CD4-positive, alpha-beta T cell treated with Interleukin-15 for 4 hours (primary cell): ENCODE measurements at places on chromosomes 7 and 10.

GRCh38 chr10:91983416-91983815 is 59.8 kb downstream of the BTAF1 start:
- no peak for DNase-seq

DNA sequence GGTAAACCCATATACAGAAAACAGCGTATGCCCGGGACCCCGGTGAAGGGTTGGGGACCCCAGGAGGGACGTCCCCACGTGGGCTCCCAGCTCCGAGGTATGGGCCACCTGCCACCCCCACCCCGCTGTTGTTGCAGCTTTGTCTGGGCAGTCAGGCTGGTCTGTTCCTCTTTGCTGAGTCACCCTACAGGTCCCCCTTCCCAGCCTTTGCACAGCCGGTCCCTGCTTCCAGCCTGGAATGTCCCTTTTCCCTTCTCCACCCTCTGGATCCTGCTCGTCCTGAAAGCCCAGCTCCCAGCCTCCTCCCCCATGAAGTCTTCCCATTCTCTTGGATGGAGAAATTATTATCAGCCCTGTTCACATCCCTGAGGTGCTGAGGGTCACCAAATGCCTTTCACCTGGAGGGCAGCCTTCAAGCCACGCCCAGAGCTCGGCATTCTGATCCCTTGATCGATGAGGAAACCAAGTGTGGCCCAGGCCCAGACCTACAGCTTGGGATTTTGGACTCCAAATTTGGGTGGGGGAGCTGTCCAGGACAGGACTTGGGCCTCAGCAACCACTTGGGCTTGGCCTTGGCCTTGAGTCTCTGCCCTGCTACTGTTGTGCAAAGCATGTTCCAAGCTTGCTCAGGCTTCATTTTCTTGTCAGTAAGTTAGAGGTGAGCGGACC is 2.6 kb downstream of the CLDN4 start:
- DNase-seq, result no peak

GRCh38 chr7:23472046-23472445 is 1.8 kb upstream of the IGF2BP3 start:
- DNase-seq, result no peak

- no peak for DNase-seq
These were observed 67.7 kb downstream of the TACR2 start for GRCh38 chr10:69348816-69349541.

GRCh38 chr10:70744617-70745143 is 40.5 kb downstream of the TBATA start:
- no peak for DNase-seq

DNA sequence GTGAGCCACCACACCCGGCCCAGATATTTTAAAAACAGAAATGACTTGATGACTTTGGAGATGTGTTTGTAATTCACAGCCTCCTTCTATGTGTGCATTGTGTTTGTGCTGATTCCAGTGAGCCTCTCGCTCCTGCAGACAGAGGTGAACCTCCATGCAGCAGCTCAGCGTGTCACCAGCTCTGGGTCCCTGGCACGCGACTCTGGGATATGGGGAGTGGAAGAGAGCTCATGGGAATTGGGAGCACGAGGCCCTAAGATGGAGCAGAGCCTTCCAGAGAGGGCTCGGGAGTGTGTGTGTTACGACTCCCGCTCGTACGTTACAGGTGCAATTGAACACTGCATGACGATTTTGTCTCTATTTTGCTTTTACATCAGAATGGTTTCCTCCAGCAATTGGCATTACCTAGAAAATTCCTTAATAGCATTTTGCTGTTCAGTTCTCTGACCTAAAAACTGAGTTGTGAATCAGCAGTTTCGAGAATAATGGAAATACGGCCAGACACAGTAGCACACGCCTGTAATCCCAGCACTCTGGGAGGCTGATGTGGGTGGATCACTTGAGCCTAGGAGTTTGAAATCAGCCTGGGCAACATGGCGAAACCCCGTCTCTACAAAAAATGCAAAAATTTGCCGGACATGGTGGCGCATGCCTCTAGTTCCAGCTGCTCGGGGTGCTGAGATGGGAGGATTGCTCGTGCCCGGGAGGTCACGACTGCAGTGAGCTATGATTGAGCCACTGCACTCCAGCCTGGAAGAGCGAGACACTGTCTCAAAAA is 204.6 kb downstream of the CUX1 start:
- no peak for DNase-seq

DNA sequence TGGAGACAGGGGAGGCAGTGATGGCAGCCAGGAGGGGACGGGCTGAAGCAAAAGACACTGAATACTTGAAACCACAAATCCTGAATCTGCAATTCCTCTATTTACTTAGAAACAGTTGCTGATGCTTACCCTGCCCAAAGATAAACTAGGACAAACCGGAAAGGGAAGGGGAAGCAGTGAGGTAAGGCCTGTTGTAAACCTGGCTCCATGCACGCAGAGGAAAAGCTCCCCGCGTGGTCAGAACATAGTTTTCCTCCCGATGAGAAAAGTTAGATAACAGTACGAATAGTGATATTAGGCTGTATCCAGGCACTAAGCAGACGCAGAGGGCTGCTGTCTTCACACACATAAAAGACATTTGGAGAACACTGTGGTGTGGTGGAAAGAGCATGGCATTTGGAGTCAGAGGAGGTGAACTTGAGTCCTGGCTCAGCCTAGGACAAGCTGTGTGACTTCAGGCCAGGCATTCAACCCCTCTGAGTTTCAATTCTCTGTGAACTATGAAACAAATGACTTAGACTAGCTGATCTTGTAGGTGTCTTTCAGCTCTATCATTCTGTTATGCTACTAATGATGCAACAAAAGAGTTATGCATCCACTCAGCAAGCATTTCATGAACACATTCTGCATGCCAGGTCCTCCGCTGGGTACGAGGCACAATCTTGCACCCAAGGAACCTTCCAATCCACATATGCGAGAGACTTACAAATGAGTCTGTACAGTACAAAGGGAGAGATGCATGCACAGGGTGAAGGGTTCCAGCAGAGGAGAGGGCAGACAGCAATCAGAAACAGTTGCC is 80.9 kb downstream of the SORBS1 start:
- no peak for DNase-seq

DNA sequence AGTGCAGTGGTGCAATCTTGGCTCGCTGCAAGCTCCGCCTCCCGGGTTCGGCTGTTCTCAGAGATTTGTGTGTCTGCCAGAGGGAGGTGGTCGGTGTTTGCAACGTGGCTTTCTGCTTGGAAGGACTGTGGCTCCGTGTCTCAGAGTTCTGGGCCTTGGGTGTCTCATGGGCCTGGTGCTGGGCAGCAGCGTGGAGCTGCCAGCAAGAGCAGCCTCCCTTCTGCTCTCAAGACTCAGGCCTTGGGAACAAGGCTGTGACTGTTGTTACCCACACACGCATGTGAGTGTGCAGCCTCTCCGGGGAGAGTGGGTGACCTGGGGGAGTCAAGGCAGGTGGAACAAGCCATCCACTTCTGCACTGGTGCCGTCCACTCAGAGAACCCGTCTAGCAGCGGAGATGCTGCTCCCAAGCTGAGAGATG is 52.0 kb downstream of the VIPR2 start:
- no peak for DNase-seq

- no peak for DNase-seq
These were observed 4.2 kb downstream of the PCOLCE start for GRCh38 chr7:100606313-100606712.

DNA sequence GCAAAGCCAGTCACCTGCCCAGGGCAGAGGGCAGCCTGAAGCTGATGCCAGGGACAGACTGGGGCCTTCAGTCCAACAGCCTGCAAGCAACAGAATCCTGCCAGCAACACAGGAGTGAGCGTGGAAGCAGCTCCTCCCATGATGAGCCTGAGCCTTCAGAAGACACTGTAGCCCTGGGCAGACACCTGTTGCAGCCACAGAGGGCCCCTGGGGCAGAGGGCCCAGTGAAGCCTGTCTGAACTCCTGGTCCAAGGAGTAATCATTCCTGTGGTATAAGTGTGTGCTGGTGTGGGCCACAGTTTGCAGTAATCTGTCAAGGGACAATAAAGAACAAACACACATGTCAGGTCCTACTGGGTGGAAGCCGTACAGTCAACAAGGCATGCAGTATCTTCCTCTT is 2.9 kb upstream of the PFKP start:
- DNase-seq, result no peak

GRCh38 chr10:124641282-124642087 is 102.7 kb downstream of the FAM53B start:
- DNase-seq, result peak; percentile 80

- DNase-seq, result no peak
These were observed 272.6 kb downstream of the ELMO1 start for GRCh38 chr7:37176079-37176478.

DNA sequence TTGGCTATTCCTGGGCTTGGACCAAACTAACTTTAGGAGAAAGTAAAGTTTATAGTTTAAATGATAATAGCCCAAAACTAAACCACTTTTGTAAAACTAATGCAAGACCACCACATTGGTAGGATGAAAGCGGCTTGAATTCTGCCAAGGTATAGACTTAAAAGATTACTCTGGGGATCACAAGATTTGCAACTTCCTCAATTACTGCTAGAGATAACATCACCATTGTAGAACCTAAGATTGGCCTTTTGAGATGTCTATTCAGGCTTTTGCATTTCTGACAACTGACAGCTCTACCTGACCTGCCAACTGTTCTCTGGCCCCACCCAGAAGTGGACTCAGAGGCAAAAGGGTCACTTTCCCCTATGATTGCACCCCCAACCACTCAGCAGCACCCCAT is 162.4 kb downstream of the TNS3 start:
- no peak for DNase-seq

- DNase-seq, result no peak
These were observed 22.0 kb downstream of the TWIST1 start for GRCh38 chr7:19095353-19095860.

DNA sequence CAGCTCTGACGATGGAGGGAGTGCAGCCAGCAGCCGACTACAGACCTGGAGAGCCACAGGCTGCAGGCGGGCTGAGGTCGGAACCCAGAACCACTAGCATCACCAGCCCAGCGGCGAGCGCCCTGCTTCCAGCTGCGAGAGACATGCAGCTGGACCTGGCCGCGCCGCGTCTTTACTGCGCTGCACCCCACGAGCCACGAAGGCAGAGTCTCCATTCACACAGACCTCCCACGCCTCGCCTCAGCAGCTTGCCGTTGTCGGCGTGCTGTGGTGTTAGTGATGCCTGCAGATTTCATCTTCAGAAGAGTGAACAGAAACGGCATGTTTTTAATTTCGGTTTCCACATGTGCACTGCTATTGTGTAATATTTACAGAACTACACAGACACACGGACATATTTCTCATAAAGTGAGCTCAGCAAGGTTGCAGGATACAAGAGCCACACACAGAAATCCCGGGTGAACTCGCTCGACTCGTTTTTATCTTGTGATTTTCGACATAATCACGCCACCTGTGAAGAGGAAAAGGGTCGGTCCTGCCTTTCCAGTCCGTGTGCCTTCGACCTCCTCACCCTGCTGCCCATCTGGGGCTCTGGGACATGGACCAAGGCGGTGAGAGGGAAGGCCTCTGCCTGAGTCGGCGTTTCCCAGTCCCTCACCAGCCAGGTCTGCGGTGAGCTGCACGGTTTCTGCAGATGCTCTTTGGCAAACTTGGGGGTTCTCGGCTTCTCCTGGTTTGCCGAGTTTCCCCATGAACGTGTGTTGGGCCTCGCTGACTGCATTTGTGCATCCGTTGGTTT is 252.2 kb downstream of the ELFN1 start:
- DNase-seq, result peak; percentile 21

DNA sequence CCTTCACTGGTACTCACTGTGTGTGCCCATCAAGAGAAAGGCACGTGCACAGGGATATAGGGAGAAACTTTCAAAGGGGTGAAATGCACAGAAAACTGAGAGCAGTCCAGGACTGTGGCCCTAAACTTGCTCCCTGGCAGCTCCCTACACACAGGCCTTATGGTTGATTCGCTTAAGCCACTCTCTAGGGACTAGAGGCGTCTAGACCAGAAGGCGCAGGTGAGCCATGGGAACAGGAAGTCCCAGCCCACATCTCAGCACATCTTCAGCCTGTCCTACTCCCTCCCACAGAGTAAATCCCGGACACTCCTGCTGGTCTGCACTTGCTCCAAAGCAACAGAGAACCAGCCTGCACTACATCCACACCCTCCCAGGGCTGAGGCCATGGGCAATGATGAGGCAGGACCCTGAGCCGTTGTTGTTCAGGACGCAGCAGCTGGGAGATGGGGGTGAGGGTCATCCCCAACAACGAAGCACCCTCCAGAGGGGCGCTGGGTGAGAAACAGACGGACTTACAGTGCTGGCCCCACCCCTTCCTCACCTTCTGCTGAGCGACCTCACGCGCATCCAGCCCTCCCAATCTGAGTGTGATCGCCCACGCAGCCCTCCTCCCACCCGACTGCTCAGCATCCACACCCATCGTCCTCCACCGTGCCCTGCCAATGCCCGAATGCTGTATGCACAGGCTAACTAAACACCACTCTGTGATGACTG is 109.3 kb downstream of the TNS3 start:
- no peak for DNase-seq

DNA sequence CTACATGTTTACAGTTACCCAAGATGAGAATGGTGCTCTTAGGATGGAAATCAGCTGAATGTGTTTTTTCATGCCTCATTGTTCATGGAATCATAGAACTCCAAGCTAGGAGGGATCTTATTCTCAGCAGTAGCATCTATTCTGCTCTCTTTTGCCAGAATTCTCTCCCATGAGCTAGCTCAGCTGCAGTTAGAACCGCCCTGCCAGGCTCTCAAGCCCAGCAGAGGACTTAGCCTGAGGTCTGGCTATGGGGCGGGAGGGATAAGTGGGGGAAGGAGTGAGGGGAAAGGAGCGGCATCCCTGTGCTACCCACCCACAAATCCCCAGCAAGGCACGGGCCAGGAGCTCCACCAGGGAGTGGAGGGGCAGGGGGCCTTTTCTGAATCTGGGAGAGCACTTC is 120.7 kb upstream of the PLXNA4 start:
- DNase-seq, result no peak
